ENCODE measurements at places on chromosomes 7 and 10. TPM values are rescaled to one million over a fixed set of nuclear protein-coding genes. Genes with fewer than 3 reads are reported as not detected.

TUBAL3 gene
- total RNA-seq, result not detected

OPN1SW gene
- not detected for total RNA-seq

KAZALD1 gene
- 3.7 TPM for total RNA-seq

SLC18A2 gene
- total RNA-seq, result not detected

ACHE gene
- 1.0 TPM for total RNA-seq

DLG5 gene
- 61.6 TPM for total RNA-seq

PNLIPRP2 gene
- not detected for total RNA-seq

GPR26 gene
- total RNA-seq, result not detected

FAM221A gene
- total RNA-seq, result 28.2 TPM

SDK1 gene
- total RNA-seq, result 2.4 TPM

NOC3L gene
- 27.7 TPM for total RNA-seq

WEE2 gene
- total RNA-seq, result not detected

HOXA4 gene
- 1.2 TPM for total RNA-seq

PIK3AP1 gene
- total RNA-seq, result 8.6 TPM

ACBD7 gene
- total RNA-seq, result 0.54 TPM

IQUB gene
- 11.7 TPM for total RNA-seq

TMEM229A gene
- not detected for total RNA-seq

TOMM7 gene
- 94.8 TPM for total RNA-seq

CNPY1 gene
- total RNA-seq, result not detected

UBE2H gene
- 97.7 TPM for total RNA-seq

ELN gene
- total RNA-seq, result 54.8 TPM

GIMAP7 gene
- total RNA-seq, result 12.4 TPM

CTAGE8 gene
- total RNA-seq, result 4.3 TPM
